PC-3 (cell line): ENCODE measurements at places on chromosomes 12 and 14. TPM values are rescaled to one million over a fixed set of nuclear protein-coding genes. Genes with fewer than 3 reads are reported as not detected.

The ACOT2 gene
- total RNA-seq = 39.0 and 46.0 TPM in 2 replicates

The MYF5 gene
- total RNA-seq = not detected in 2 replicates

The BDKRB1 gene
- 0.69 TPM in 1 of 2 replicates, not detected in the other for total RNA-seq

The NEUROD4 gene
- total RNA-seq = not detected in 2 replicates

The PPP4R4 gene
- 0.11 TPM in 1 of 2 replicates, not detected in the other for total RNA-seq

The OTUB2 gene
- 7.7 and 9.0 TPM in 2 replicates for total RNA-seq

The OR11H12 gene
- total RNA-seq = not detected in 2 replicates

The PLEKHD1 gene
- total RNA-seq = 0.15 and 0.35 TPM in 2 replicates

The RERGL gene
- total RNA-seq = not detected in 2 replicates

The TMTC1 gene
- 5.8 TPM in 2 replicates for total RNA-seq

The HSP90AA1 gene
- total RNA-seq = 671 and 785 TPM in 2 replicates

GRCh38 chr12:79250960-79251755 lies 386.6 kb downstream of the SYT1 start:
- peak; percentile 83 for DNase-seq

- DNase-seq = no peak
Measured at GRCh38 chr12:3628629-3629028, 124.3 kb downstream of the CRACR2A start.

GRCh38 chr12:101928556-101928955 lies 51.2 kb downstream of the DRAM1 start:
- DNase-seq = no peak

DNA sequence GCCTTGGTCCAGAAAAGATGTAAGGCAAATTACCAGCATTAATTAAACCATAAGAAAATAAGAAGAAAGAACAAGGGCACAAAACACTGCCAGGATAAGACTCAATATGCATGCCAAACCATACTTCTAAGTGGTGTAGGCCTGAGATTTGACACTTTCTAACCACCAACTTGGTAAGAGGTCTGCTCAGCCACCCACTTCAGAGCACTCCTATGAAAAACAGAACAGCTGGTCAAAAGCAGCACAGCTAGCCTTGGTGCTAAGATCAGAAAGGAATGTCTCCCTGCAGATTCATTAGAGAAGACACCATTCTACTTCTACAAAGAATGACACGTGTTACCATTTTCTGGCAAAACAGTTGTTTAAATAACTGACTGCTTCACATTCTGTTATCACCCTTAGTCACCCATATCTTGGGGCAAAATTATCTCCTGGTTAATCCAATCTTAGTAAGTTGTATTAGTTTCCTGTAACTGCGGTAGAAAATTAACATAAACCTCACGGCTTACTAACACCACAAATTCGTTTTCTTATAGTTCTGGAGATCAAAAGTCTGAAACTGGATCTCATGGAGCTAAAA lies 13.2 kb downstream of the RPS6KA5 start:
- DNase-seq = no peak

DNA sequence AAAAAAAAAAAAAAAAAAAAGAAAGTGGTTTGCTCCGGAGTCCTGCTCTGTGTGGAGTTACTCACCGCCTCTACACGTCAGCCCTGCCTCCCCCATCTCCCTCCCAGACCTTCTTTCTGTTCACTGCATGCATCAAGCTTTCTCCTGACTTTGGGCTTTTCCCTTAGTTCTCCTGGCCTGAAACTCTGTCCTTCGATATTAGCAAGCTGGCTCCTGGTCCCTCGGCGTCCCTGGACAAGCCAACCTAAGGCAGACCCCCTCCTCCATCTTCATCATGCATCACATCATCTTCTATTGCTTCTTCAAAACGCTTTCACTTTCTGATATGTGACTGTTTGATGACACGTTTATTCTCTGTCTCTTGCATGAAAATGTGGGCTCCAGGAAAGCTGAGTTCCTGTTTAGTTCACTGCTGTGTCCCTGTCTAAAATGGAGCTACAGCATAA lies 40.6 kb downstream of the SLC15A4 start:
- no peak for DNase-seq

- peak; percentile 3 for DNase-seq
Measured at GRCh38 chr14:99630202-99630601, 14.7 kb upstream of the HHIPL1 start.

DNA sequence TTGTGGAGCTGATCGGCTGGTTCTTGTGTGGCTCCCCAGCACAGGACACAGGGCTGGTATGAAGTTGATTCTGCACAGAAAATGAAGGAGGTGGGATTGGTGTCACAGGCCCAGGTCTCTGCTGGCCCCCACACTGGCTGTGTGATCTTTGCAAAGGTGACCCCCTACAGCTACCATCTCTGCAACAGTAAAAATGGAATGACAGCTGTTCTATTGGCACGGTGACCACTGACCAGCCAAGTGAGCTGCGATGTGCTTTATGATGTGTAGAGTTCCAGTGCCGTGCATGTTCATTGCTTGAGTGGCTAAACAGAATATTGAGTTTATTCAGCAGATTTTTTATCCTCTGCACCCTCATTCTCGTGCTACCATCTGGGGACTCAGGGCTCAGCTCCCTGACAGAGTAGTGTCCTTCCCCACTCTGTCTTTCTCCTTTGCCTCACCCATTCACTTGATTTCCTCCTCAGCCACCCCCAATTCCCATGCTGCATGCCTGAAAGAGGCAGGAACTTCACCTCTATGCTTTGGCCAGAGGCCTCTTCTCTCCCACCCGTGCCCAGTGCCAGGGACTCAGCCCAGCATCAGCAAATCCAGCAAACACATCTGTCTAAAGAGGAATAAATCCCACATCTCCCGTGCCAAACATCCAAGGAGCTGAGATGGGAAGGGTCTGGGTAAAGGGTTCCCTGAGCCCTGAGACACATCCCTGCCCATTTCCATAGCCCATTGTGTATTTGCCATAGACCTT lies 21.2 kb downstream of the C14orf132 start:
- no peak for DNase-seq

DNA sequence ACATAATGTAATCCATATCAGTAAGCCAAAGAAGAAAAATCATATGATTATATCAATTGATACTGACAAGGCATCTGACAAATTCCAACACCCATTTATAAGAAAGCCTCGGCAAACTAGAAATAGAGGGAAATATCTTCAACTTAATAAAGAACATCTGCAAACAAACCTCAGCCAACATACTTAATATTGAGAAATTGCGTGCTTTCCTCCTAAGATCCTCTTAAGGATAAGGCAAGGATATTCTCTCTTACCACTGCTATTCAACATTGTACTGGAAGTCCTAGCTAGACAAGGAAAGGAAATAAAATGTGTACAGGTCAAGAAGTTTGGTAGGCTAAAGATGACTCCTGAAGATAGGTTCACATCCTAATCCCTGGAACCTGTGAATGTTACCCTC lies 115.9 kb downstream of the DERA start:
- no peak for DNase-seq

- no peak for DNase-seq
Measured at GRCh38 chr14:42428996-42429395, 822.3 kb downstream of the LRFN5 start.

- peak; percentile 33 for DNase-seq
Measured at GRCh38 chr14:70096866-70097265, 91.9 kb downstream of the SLC8A3 start.

DNA sequence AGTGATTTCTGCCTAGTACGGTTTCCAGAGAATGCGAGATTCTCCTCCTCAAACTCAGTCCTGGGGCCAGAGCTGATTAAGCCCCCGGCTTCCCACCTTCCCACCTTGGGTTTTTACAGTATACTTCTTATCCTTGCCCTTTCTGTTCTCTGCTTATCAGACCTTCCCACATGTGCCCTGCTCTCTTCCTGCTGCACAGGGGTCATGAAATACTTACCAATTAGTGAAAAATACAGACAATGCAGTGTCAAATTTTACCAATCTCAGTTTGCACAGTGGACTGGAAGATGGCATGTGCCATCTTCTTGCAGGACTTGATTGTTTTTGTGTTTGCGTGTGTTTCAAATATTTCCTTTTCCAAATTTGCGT lies 14.7 kb downstream of the SUSD6 start:
- no peak for DNase-seq

DNA sequence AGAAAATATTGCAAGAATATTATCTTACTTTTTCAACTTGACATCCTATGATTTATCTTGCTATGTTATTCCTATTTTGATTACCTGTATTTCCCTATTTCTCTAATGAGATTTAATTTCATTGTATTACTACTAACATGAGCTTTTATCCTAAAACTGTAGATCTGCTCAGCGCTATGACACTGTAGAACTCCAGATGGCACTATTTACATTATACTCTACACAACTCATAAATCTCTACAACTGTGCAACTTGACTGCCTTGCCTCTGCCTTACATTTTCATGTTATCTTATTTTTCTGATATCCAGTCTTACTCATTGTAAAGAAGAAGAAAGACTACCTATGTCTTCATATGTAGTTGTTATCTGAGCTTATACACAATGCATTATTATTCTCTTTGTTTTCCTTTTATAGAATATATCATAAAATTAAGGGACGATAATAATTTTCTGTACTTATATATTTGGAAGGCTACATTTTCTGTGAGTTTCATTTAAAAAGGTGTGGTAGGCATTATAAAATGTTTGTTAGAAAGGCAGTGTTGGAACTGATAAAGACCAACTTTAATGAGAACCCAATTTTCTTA lies 24.1 kb downstream of the NUP37 start:
- peak; percentile 51 for DNase-seq

GRCh38 chr14:41393512-41393911 lies 213.2 kb upstream of the LRFN5 start:
- DNase-seq = peak; percentile 13
